ENCODE measurements at places on chromosomes 4 and X.

DNA sequence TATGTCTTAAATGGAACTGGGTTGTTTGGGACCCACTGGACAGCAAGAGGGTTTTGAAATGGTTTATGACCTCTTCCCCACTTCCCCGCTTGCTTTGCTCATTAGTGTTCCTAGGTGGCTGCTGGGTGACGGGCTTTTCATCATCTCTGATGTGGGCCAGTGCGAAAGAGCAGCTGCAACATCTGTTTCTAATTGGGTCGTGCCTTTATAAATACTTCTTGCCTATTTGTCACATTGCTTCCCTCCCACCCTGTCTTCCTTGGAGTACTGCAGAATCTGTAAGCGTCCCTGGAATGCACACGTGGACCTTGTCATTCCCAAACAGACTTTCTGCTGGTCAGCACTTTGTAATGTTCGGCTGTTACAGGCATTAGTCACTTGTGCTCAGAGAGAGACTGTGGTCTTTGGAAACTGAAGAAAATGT, 35.2 kb downstream of the SEPTIN11 start:
- DNase-seq, result no peak

DNA sequence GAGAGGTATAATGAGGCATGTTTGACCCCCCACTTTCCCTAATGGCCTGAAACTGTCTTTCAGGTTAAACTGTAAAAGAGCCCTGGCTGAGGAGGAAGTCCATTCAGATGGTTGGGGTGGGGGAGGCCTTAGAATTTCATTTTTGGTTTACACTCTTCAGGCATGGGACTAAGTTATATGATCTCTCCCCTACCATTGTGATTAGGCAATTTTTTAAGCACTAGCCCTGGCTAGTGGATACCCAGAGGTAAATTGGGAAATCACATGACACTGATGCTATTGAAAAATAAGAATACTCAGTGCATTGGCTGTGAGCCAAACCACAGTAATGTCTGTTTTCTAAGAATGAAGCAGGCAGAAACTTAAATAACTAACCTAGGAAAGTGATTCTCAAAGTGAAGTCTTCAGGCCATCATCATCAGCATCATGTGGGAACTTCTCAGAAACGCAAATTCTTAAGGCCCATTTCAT, 149.7 kb downstream of the RRAGB start:
- no peak for DNase-seq

- no peak for DNase-seq
Observed at GRCh38 chrX:57901466-57901865, 8.8 kb downstream of the ZXDA start.

DNA sequence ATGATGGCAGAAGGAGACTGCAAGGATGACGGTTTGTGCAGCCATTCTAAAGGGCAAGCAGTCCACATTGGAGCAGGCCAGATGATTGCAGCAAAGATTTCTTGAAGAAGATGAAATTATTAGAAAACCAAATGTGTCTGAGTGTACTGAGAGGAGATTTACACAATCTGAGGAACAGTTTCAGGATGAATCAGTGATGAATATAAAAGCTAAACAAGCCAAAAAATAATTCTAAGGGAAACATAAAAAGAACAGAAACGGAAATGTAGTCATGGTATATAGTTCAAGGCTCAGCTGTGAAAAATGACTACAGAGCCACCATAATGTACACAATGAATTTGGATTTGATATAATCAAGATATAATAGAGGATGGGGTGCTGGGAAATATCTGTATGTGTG, 168.5 kb downstream of the PDGFC start:
- no peak for DNase-seq

DNA sequence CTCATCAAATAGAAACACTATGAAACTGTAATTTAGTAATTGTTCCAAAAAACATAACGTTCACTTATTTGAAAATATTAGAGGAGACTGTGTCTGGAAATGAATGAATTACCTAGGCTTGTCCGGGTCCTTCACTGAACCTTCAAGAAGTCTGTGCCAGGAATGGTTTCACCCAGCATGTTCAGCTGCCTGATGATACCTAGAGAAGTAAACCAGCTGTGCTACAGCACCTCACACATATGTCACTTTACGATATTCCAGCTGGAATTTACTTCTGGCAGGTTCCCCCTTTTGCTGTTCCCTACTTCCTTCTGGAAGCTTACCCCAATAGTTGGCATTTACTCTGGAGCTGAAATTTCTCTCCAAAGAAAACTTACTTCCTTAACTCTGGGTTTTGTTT, 906.5 kb downstream of the FAT4 start:
- no peak for DNase-seq

GRCh38 chr4:109301651-109302360, 652 bp downstream of the COL25A1 start:
- DNase-seq, result no peak

All from stimulated activated CD4-positive, alpha-beta T cell treated with anti-CD3 and anti-CD28 coated beads, Interleukin-1b, Interleukin-23, amount 100 ng/mL, for 48 hours (primary cell).